ENCODE measurements at places on chromosomes 4 and X.

- no peak for DNase-seq
Measured at GRCh38 chr4:106092361-106093040, 197.2 kb downstream of the NPNT start.

DNA sequence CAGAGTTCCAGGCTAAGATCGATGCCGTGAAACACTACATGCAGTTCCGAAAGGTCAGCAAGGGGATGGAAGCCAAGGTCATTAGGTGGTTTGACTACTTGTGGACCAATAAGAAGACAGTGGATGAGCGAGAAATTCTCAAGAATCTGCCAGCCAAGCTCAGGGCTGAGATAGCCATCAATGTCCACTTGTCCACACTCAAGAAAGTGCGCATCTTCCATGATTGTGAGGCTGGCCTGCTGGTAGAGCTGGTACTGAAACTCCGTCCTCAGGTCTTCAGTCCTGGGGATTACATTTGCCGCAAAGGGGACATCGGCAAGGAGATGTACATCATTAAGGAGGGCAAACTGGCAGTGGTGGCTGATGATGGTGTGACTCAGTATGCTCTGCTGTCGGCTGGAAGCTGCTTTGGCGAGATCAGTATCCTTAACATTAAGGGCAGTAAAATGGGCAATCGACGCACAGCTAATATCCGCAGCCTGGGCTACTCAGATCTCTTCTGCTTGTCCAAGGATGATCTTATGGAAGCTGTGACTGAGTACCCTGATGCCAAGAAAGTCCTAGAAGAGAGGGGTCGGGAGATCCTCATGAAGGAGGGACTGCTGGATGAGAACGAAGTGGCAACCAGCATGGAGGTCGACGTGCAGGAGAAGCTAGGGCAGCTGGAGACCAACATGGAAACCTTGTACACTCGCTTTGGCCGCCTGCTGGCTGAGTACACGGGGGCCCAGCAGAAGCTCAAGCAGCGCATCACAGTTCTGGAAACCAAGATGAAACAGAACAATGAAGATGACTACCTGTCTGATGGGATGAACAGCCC is 9.3 kb downstream of the CNGA2 start:
- no peak for DNase-seq

DNA sequence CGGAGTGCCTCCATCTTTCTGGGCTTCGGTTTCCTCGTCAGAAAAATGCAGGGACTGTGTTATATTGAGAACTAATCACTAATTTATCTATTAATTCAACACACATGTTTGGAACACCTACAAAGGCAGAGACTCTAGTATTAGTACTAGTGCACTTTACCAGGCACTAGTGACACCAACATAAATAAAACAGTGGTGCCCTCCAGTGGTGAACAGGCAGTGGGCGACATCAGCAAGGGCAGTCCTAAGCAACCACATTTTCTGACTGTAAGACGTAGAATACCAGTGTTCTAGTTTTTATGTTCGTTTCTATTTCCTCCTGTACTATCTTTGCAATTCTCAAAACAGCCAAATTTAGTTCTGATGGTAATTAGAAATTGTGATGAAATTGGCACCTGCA is 69.1 kb upstream of the UCP1 start:
- DNase-seq, result peak; percentile 30

- peak; percentile 32 for DNase-seq
Measured at GRCh38 chr4:121154103-121154515, 10.0 kb downstream of the TNIP3 start.

- DNase-seq, result no peak
Measured at GRCh38 chr4:180794333-180794732, 1448.9 kb upstream of the TENM3 start.

DNA sequence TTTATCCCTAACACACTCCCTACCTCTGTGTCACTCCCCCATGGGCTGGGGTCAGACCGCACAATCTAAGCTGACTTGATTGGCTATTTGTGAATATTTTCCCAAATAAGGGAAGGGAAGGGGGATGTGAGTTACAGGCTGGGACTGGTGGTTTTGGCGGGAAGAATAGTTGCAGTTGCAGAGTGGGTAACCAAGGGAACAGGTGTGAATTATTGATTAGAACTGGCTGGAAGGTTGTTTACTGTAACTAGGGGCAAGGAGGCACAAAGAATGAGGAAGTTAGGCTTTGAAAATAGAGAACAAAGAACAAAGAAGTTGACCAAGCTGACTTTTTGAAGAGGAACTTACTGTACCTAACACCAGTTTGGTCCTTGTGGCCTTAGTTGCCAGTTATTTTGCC is 88.0 kb upstream of the XAGE2 start:
- DNase-seq, result no peak

- DNase-seq, result no peak
Measured at GRCh38 chrX:46040001-46040400, 505.2 kb downstream of the ZNF674 start.

DNA sequence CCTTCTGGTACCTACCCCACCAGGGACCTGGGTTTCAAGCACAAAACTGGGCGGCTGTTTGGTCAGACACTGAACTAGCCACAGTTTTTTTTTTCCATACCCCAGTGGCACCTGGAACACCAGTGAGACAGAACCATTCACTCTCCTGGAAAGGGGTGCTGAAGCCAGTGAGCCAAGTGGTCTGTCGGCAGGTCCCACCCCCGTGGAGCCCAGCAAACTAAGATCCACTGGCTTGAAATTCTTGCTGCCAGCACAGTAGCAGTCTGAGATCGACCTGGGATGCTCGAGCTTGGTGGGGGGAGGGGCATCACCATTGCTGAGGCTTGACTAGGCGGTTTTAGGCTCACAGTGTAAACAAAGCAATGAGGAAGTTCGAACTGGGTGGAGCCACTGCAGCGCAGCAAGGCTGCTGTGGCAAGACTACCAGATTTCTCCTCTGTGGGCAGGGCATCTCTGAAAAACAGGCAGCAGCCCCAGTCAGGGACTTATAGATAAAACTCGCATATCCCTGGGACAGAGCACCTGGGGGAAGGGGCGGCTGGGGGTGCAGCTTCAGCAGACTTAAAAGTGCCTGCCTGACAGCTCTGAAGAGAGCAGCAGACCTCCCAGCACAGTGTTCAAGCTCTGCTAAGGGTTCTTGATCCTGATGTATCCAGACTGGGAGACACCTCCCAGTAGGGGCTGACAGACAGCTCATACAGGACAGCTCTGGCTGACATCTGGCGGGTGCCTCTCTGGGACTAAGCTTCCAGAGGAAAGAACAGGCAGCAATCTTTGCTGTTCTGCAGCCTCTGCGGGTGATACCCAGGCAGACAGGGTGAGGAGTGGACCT is 223.0 kb downstream of the COX18 start:
- no peak for DNase-seq

- DNase-seq, result no peak
Measured at GRCh38 chr4:8548731-8549351, 31.4 kb upstream of the GPR78 start.

- no peak for DNase-seq
Measured at GRCh38 chr4:149715822-149716585, 99.6 kb downstream of the IQCM start.

Measured in activated CD4-positive, alpha-beta T cell treated with anti-CD3 and anti-CD28 coated beads, Interleukin-2, amount 50 U/mL, for 24 hours (primary cell).